ENCODE measurements at places on chromosomes 6 and 20.

GRCh38 chr6:441126-441920 lies 49.8 kb downstream of the IRF4 start:
- DNase-seq = no peak

DNA sequence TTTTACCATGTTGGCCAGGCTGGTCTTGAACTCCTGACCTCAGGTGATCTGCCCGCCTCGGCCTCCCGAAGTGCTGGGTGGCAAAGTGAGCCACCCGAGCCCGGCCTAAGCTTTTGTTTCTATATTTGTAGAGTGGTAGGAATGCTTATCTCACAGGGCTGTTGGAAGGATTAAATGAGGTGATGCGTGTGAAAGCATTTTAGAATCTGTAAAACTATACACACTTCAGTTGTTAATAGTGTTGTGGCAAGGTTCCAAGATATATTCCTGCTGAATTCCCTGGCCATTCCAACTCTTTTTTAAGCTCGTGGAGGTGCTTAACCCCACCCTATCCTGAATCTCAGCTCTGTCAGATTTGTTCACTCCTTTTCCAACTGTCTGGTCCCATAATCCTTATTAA lies 89.9 kb upstream of the AKIRIN2 start:
- no peak for DNase-seq

DNA sequence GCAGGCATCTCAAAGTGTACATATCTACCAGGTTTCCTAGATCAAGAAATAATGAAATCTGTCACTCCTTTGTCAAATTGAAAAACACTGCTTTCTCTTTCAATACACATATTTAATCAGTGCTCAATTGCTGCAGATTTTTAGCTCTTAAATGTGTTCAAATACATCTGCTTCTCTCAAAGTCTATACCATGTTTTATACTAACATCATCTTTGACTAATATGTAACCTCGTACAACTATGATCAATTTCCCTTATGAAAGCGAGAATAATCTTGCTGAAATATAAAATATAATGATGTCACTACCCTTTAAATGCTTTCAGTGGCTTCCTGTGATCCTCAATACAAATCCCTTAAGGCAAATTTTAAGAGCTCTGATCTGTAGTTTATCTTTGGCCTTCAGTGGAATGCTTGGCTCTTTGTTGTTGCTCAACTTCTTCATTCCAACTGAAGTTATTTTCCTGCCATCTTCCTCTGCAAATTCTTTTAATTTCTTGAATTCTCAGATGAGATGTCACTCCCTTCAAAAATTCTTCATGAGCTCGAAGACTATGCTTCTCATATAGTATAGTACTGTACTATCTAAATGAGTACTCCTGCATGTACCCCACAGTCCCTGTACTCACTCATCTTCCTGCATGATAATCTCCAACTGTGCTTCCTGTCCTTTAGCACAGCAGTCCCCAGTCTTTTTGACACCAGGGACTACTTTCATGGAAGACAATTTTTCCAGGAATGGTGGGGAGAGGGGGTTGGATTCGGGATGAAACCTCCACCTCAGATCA lies 545.1 kb upstream of the GJE1 start:
- DNase-seq = no peak

DNA sequence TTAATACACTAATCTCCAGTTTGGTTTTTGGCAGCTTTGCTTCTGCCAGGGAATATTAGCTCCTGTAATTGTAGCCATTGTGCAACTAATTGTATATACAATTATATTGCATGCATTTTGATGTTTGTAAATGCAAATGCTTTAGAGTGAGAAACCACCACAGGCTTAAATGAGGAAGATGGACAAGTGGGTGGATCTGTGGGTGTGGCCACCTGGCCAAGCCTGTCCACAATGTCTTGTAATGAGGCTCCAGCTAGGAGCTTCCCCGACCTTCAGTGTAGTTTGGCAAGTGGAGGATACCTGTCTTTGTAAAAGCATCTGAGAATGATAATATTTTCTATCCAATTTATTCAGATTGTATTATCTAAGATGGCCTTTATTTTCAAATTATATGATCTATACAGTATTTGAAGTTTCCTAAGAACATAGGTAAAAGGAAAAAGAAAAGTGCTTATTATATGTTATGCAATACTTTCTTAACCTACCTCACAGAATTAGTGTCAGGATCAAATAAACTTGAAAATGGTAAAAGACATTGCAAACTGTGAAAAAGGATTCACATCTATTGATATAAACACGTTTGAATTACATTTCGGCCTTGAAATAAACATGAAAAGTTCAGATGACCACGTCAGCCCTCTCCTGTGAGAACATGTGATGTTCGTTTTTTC lies 49.3 kb upstream of the ARID1B start:
- DNase-seq = no peak

GRCh38 chr20:23455639-23456038 lies 3.0 kb upstream of the CST11 start:
- DNase-seq = no peak

DNA sequence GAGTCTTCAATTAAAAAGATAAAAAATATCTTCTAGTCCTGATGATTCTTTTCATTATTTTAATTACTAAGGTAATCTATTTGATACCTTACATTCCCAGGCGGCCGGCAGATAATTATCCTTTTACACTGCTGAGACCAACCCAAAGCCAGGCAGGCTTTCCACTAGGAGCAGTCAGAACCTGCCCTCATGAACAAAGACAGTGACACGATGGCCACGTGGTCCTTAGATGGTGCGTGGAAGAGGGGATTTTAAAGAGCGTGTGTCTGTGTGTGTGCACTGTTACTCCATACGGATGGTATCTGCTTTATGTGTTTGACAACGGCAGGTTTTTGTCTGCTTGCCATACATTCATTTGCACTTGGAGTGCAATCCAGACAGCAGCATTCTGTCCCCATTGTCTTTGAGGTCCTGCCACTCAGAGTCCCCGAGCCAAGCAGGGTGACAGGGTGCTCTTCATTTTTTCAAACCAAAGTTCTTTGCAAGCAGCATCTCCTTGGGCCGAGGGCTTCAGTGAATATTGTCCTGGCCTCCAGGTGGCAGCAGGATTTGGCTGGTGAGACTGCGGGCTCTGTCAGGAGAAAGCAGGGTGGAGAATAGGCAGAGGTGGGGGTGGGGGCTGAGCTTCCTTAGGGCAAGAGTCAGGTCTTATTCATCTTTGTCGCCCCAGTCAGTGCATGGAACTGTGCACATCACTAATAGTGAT lies 260.5 kb downstream of the NRN1 start:
- DNase-seq = no peak

- DNase-seq = no peak
These were observed 58.2 kb downstream of the CDH26 start for GRCh38 chr20:60016406-60016805.

GRCh38 chr6:141105481-141105880 lies 1027.2 kb upstream of the GJE1 start:
- no peak for DNase-seq

DNA sequence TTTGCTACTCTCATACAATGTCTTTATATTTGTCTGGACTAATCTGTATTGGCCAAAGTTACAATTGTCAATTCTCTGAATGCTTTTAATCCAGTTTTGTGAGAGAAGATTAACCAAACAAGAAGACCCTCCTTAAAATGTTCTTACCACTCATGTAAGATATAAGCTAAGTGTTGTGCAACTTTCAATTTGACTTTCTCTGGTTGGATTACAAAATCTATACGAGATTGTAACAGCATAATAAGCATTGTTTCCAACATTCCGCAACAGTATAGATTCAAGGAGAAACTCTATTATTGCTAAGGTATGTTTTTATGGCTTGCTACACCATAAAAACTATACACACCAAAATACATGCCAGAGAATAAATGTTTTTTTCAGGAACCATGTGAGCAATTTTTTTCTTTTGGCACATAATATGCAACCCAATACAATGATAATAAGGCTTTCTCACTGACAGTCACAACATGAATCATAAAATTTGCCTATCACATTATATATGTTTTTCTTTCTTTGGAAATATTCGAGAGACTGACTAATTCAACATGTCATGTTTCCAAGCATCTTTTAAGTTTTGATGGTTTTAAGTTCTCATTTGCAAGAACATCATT lies 12.2 kb upstream of the TRPC4AP start:
- DNase-seq = no peak

DNA sequence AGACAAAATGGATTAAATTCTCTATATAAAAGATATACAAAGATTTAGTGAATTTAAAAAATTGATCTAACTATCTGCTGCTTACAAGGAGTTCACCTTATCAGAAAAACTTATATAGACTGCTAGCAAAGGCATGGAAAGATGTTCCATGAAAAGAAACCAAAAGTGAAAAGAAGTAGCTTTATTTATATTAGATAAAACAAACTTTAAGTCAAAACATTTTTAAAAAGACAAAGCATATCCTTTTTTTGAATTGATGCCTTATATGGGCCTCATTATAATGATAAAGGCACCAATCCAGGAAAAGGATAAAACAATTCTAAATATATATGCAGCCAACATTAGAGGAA lies 334.2 kb downstream of the MEI4 start:
- no peak for DNase-seq

DNA sequence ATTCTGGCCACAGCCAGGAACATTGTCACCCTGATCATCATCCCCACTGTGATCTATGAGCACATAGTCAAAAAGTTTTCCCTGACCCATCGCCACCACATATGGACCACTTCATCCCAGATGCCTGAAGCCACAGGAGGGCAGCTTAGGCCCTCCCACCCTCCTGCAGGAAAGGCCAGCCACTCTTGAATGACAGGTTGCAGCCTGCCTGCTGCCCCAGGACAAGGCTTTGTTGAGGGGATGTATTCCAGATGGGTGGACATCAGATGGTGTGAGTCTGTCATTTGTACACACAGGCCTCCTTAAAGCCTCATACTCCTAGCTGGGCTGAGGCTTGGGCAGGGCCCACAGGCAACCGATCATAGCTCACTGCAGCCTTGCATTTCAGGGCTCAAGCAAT lies 30.8 kb downstream of the DPPA5 start:
- no peak for DNase-seq

- no peak for DNase-seq
These were observed 133.4 kb upstream of the FUT9 start for GRCh38 chr6:95882371-95882770.

DNA sequence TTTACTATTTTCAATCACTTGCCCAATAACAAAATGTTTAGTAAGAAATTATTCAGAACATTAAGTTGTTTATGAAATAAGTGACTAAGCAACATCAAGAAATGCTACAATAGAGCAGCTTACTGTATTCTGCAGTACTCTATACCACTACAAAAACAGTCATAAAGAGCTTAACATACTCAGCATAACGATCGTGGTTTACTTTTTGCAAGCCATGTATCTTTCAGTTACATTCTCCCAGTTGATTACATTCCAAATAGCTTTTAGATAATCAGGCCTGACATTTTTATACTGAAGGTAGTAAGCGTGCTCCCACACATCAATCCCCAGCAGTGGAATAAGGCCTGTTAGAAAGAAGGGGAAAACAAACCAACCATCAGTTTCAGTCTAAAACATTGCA lies 10.7 kb downstream of the SOD2 start:
- DNase-seq = no peak

- peak; percentile 39 for DNase-seq
These were observed 199.1 kb downstream of the ERMARD start for GRCh38 chr6:169950558-169950957.

DNA sequence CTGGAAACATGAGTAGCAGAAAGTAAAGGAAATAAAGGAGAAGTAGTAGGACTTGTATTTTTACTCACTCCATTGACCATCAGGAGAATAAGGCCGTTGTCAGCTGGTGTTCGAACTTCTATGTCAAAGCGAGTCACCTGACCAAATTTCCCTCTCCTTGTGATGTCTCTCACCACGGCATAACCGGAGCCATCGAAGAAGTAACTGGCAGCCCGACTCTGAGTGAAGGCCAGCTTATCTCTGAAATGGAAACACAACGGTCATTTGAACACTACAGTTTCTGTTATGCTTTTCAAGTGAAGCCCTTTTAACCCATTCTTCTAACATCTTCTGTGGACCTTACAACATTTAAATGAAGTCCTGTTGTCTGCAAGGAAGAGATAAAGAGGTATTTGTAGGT lies 51.7 kb downstream of the FAM229B start:
- no peak for DNase-seq

- no peak for DNase-seq
These were observed 58.5 kb downstream of the TRPC4AP start for GRCh38 chr20:35034145-35034544.

DNA sequence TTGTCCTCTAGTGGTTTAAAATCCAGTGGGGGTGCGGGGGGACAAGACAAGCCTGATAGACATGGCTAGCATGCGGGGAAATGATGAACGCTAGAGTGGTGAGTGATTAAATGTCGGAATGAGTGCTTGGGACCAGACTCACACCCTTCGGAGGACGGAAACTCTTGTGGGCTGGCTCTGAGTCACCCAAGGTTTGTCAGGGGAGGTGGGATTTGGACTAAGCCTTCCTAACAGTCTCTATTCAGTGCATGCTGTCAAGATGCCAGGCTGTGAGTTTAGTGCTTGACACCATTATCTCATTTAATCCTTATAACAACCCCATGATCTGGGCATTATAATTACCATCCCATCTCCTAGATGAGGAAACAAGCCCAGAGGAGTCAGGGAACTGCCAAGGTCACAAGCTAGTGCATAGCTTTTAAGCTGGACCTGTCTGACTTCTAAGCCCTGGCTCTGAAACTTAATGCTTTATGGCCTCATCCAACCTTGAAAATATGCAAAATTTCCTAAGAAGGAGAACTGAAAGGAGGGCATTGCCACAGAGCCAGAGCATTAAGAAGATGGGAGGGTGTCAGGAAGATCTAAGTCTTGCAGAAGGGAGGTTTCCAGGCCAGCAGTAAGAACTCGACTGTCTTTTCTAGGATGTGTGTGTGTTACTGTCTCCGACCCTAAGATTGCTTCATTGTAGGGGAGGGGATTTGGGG lies 168.7 kb upstream of the LRFN2 start:
- peak; percentile 18 for DNase-seq

- no peak for DNase-seq
These were observed 31.2 kb upstream of the PDE7B start for GRCh38 chr6:135820340-135820739.

GRCh38 chr20:2261046-2261485 lies 34.7 kb upstream of the TGM3 start:
- no peak for DNase-seq

All from activated CD4-positive, alpha-beta T cell treated with anti-CD3 and anti-CD28 coated beads for 48 hours (primary cell).